ENCODE measurements at places on chromosomes 4 and X.

- no peak for DNase-seq
Observed at GRCh38 chrX:45596188-45596808, 395.6 kb upstream of the DIPK2B start.

DNA sequence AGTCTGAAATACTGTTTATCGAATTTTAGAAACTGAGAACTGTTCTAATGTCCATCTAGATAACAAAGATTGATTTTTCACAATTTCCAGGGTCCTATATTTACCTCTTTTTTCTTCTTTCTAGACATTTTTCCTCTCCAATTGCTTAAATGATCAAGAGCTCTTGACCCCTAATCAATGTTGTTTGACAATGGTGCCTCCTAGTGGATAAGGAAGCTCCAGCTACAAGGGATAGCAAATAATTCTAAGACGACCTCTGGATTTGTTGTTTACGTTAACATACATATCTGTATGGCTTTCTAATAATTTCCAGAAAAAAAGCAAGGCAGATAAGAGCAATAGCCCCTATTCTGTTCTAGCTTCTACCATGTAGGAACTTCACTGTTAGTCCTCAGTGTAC lies 35.8 kb downstream of the GPR82 start:
- no peak for DNase-seq

DNA sequence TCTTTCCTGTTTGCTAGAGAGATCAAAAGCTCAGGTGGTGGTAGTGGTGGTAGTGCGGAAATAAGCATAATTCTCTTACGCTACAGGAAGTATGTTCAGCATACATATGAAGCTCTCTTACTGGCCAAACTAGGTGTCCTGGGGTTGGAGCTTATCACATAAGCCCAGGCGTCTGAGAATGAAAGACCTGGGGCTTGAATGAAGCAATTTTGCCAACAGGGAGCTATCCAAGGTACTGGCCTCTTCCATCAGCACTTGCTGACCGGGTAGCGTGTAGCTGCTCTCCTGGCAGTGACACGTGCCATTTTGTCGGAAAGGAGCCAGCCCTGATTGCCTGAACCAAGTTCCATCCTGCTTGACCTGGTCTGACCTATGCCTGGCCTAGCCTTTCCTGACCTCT lies 65.9 kb upstream of the HPF1 start:
- DNase-seq = no peak

- DNase-seq = no peak
Observed at GRCh38 chrX:31547416-31547815, 475.6 kb upstream of the FTHL17 start.

- DNase-seq = no peak
Observed at GRCh38 chrX:16836371-16836770, 33.8 kb downstream of the RBBP7 start.

GRCh38 chr4:102503831-102504786 lies 3.0 kb downstream of the NFKB1 start:
- DNase-seq = no peak

- no peak for DNase-seq
Observed at GRCh38 chr4:69833251-69833650, 26.7 kb downstream of the SULT1E1 start.

- no peak for DNase-seq
Observed at GRCh38 chr4:142579443-142579842, 266.7 kb downstream of the INPP4B start.

DNA sequence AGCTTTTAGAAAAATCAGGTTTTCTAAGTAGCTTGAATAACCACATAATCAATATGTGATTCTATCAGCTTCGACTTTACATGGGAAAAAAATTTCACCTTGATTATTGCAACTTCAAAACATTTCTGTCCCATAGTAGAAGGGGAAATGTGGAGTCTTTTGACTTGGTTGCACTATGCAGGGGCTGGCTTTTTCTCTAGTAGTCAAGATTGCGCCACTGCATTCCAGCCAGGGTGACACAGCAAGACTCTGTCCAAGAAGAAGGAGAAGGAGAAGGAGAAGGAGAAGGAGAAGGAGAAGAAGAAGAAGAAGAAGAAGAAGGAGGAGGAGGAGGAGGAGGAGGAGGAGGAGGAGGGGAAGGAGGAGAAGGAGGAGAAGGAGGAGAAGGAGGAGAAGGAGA lies 84.9 kb downstream of the MAML3 start:
- DNase-seq = no peak

DNA sequence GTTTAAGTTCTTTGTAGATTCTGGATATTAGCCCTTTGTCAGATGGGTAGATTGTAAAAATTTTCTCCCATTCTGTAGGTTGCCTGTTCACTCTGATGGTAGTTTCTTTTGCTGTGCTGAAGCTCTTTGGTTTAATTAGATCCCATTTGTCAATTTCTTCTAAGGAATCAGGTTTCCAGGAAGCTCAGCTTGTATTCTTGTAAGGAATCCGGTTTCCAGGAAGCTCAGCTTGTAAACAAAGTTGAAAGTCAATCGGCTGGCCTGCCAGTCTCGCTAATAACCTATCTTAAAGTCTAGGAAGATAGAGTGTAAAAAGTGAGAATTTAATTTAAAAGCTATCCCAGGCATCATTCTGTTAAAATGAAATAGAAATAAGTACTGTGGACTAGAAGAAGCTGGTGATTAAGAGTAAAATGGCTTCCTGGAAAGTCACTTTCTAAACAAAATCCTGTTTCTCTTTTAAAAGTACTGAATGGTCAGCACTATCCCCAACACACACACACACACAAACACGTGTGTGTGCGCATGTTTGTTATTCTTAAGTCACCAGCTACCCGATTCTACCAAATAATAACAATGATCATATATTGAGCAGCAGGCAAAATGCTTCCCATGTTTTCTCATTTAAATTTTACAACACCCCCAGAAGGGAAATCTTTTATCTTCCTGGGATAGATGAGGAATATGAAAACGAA lies 171.7 kb downstream of the PAPSS1 start:
- no peak for DNase-seq

DNA sequence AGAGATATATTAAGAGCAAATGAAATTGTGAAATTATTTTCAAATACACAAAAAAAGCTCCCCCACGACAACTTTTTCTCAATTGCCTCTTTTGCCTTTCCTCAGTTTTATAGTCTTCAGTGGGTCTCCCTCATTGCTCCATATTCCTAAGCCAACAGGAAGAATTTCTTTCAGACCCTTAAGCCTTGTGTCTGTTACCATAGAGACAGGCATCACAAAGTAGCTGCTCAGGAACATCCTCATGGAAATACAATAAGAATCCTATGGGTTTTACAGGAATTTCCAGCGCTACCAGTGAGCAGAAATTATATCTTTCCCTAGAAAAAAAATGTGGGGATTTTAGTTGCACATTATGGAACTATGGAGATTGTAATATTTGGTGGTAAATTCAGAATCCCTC lies 121.9 kb upstream of the DMD start:
- no peak for DNase-seq

DNA sequence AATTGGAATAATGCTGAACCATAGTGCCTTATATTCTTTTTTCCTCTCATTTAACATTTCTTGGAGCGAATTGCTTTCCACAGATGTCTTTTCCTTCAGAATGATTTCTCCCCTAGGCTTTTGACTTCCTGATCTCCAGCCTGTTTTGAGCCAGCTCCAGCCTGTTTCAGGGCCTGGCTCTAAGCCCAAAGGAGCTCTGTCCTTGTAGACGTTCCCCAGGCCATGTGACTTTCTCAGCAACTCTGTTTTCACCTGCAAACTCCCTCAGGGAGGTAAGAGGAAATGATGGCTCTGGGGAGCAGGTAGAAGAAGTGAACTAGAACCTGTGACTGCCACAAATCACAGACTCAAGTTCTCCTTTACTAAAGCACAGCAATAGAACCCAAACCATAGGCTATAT lies 89.1 kb downstream of the AKAP4 start:
- DNase-seq = no peak

DNA sequence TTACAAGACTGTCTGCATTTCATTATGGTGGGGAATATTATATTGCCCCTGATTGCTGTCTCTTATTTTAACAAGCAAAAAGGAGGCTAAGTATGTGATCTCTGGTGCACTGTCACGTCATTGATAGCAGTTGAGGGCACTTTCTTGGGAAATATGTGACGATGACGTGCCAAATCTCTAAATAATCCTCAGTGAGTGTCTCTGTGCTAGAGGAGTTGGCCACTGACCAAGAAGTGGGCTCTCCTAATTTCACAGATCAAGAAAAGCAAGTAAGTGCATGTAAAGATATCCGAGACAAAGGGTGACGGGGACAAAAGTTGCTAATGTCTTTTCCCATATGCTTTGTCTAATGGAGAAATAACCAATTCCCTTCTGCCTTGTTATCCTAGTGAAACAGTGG lies 487.4 kb upstream of the TENM3 start:
- no peak for DNase-seq

GRCh38 chr4:121200795-121201472 lies 36.8 kb upstream of the TNIP3 start:
- DNase-seq = no peak

DNA sequence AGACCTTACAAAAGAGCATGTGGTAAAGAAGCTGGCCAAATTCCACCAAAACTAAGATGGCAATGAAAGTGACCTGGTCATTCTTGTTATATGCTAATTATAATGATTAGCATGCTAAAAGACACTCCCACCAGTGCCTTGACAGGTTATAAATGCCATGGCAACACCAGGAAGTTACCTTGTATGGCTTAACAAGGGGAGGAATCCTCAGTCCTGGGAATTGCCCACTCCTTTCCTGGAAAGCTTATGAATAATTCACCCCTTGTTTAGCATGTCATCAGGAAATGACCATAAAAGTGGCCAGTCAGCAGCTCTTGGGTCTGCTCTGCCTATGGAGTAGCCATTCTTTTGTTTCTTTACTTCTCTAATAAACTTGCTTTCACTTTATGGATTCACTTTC lies 87.9 kb downstream of the UPRT start:
- no peak for DNase-seq

- no peak for DNase-seq
Observed at GRCh38 chr4:122793811-122794210, 32.8 kb upstream of the FGF2 start.

DNA sequence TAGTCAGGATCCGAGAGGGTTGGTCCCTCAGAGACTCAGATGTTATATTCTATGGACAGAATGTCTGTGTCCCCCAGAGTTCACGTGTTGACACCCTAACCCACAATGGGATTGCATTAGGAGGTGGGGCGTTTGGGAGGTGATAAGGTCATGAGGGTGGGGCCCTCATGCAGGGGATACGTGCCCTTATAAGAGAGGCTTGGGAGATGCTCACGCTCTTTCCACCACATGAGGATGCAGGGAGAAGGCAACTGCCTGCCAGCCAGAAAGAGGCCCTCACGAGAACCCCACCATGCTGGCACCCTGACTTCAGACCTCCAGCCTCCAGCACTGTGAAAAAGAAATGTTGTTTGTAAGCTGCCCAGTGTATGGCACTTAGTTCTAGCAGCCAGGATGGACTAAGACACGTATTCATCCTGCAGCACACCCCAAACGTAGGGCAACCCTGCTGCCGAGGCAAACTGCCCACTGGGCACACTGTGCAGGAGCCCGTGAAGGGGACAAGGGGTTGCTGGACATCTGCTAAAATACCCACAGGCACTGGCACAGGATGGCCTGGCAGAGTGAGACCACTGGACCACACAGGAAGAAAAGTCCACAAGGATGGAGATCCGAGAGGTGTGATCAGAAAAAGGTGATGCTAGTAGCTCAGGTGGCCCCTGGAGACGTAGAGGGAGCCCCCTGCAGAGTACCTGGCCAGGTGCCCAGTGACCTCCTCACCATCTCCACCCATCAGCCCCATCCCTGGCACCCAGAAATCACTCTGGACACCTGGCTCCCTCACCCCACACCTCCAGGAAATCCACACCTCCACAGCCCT lies 62.7 kb downstream of the HTRA3 start:
- DNase-seq = no peak

DNA sequence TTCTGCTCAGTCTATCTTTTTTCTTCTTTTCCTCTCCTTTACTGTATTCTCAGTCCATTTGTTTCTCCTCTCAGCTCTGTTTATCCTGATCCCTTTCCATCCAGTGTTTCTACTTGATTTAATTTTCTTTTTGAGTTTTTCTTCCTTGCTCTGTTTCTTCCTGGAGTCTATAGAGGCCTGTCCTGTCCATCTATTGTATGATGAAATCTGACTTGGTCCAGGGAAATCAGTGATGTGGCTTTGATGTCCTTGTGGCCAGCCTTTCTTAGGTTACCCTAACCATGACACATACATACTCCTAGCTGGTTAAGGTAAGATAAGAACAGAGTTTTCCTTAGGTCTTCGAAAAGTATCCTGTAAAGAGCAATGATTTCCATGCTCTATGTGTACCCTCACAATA lies 89.3 kb upstream of the LNX1 start:
- DNase-seq = no peak

- DNase-seq = no peak
Observed at GRCh38 chr4:105509291-105509690, 35.4 kb upstream of the PPA2 start.

DNA sequence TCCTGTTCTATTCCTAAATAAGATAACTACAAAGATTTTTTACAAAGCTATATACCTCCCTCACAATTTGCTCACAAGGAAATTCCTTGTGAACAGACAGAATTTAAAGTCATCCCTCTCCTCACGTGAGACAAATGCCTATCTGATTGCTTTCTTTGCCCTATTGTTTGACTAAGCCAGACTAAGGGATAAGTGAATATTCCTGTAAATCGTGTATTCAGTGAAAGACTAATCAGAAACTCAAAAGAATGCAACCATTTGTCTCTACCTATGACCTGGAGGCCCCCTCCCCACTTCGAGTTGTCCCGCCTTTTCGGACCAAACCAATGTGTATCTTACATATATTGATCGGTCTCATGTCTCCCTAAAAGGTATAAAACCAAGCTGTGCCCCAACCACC lies 15.3 kb upstream of the ZBTB33 start:
- no peak for DNase-seq

DNA sequence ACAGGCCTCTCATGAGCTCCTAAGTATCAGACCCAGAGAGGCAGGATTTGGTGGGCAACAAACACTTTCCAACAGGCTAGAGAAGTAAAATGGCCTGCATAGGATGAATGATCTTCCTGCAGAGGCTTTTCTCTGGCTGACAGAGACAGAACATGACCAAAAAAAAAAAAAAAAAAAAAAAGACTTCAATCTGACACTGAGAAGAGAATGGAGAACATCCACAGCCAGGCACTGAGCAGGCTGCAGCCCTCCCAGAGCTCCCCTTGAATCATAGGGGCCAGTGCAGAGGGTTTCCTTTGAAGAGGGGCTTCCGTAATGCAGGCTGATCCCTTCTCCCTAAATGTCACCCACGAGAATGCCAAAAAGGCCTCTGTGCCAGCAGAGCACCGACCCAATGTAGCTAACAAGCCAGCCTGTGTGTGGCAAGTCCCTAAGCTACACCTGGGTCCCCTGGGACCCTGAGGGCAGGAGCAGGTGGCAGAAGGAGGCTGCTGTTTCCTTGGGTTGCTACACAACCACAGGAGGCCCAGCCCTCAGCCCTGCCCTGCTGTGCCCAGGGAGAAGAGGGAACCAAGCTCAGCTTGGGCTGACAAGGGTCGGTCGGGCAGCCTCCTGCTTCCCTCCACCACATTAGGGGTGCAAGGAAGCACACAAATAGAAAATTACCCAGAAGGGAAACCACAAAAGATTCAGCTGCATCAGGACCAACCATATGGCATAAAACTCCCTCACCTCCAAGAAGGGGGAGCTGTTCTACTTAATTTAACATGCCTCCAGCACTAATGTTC lies 55.6 kb downstream of the MAP7D2 start:
- DNase-seq = no peak

GRCh38 chr4:73507541-73507940 lies 26.0 kb downstream of the AFM start:
- no peak for DNase-seq
